ENCODE measurements at places on chromosomes 6 and 20. TPM values are rescaled to one million over a fixed set of nuclear protein-coding genes. Genes with fewer than 3 reads are reported as not detected.

Gene HLA-DMB
- 0.08 TPM for total RNA-seq

Gene SLC22A1
- total RNA-seq: 0.53 TPM

Gene RSPO3
- total RNA-seq: 26.9 TPM

Gene TMEM30A
- total RNA-seq: 176 TPM

Gene IRF4
- not detected for total RNA-seq

Gene BPIFB4
- total RNA-seq: 0.23 TPM
